Dermis blood vessel endothelial cell (primary cell): ENCODE measurements at places on chromosomes 2 and 18. TPM values are rescaled to one million over a fixed set of nuclear protein-coding genes. Genes with fewer than 3 reads are reported as not detected.

DNA sequence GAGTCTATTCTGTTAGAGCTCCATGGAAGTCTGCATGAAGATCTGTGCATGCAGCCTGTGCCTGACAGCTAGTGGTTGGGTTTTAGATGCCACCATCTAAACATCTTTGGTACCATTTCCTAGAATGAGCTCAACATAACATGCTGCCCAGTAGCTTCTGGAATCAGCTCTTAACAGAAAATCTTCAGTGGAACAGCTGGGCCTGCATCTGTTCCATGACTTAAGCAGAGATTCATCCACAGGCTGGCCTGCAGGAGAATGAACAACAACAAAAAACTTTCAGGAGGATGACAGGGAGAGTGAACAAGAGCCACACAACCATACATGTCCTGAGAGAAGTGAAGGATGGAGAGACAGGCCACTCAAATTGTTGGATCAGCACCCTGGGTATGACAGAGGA lies 316.6 kb downstream of the RDH14 start:
- DNase-seq, result no peak

ATP6V1C2 gene
- 0.14 and 0.17 TPM in 2 replicates for total RNA-seq

- no peak for DNase-seq
These were observed 565.2 kb upstream of the PKDCC start for GRCh38 chr2:41482659-41483058.

- DNase-seq, result no peak
These were observed 8.0 kb downstream of the ZNF516 start for GRCh38 chr18:76487070-76487469.

CPS1 gene
- total RNA-seq, result 0.42 and 0.85 TPM in 2 replicates

DNA sequence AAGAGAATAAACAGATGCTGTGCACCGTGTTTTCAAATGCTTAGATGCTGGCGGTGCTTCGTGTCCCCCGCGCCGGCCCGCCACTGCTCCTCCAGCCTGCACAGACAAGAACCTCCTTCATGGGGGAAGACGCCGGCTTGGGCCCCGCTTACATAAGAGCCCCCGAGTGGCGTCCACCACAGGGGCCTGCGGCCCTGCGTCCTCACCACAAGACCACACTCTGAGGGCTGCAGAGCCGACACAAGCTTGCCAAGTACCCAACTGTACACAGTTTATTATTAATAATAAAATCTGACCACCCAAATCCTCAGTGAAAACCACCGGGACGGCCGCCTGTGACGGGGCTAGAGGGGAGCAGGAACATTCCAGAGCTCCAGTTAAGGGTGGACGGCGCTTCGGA lies 232.2 kb downstream of the HDAC4 start:
- no peak for DNase-seq

CCDC68 gene
- total RNA-seq, result 1.2 and 2.1 TPM in 2 replicates

- DNase-seq, result no peak
These were observed 45.9 kb upstream of the ASAP2 start for GRCh38 chr2:9160732-9161131.

ABCA12 gene
- under 0.01 and 0.33 TPM in 2 replicates for total RNA-seq

- no peak for DNase-seq
These were observed 289.6 kb upstream of the RAB6C start for GRCh38 chr2:129689653-129690448.

DNA sequence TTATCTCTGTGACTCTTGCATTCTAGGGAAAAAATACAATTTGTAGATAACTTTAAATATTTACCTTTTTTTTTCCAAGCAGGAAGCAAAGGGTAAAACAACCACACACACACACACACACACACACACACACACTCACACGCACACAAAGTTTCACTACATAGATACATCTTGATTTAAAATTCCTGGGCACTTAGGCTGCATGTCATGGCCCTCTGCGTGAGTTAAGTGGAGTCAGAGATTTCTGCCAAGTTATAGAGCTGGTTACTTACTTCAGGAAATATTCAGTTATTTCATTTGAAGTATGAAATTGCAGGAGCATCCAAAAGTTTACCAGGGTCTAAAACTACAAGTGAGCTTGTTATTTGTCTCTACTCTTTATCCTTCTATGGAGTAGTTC lies 612.0 kb downstream of the IRS1 start:
- DNase-seq, result no peak

DNA sequence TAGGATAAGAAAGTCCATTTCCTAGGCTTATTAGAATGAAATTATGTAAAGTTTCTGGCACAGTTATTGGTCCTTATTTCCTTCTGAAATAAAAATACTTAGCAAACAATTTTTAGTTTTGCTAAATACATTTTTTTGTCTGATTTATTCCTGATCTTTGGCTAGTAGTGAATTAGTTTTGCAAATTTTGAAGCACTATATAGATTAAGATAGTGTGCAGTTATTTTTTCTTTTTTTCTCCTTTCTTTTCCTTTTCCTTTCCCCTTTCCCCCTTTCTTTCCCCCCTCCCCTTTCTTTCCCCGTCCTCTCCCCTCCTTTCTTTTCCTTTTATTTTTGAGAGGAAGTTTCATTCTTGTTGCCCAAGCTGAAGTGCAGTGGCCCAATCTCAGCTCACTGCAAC lies 59.7 kb downstream of the BIRC6 start:
- no peak for DNase-seq

DNA sequence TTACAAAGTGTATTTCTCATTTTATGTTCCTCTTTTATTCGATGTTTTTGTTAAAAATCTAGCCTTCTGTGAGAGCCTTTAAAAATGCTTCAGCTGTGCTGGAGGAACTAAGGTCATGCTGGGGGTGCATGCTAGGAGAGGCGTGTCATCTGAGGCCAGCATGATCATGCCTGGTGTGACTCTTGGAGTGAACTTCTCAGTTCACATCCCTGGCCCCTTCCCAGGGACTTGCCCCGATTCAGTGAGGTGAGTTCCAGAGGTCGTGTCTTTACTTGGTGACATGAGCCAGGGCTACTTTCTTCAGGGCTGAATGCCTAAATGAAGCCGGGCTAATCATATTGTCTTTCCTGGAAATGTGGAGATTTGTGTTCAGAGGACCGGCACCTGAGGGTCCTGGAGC lies 264.9 kb downstream of the MREG start:
- DNase-seq, result no peak

RGPD3 gene
- 0.33 and 0.51 TPM in 2 replicates for total RNA-seq

DNA sequence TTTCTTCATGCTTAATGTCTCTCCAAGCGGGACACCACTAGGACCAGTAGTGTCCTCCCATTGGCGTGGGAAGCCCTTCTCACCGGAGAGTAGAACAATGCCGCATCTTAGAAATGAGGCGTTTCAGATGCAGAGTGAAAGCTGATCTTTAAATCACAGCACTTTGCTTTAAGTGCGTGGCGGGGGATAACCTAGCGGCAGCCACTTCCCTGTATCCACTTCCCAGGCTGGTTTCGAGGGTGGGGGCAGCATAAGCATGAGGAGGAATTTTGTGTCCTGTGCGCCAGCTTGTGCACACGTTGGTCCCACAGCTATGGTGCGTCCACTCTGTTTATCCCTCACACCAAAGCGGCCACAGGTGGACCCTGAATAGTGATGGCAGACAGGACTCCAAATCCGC lies 63.1 kb downstream of the MBP start:
- DNase-seq, result no peak

DNA sequence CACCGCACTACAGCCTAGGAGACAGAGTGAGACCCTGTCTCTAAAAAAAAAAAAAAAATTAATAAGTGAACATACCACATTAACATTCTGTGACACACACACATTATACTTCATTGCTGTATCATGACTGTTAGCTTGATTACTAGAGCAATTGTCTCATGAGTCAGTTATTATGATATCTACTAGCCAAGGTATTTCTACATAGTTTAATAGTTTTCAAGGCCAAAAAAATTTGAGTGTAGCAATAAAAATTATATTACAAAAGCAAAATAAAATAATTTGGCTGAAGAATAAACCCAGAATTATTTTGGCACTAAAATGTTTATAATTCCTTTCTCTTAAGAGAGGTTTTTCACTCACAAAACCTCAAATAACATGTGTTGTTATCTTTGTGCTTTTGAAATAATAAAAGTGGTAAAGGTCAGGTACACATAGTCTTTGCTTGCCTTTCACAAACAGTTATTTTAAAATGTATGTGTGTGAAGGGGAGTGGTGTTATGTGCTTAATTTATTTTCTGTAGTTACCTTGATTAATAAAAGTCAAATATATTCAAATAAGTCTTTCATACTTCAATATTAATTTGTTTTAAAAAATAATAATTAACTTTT lies 136.9 kb upstream of the SPOPL start:
- no peak for DNase-seq

GRCh38 chr18:23284629-23285028 lies 149.3 kb downstream of the CABLES1 start:
- no peak for DNase-seq

DNA sequence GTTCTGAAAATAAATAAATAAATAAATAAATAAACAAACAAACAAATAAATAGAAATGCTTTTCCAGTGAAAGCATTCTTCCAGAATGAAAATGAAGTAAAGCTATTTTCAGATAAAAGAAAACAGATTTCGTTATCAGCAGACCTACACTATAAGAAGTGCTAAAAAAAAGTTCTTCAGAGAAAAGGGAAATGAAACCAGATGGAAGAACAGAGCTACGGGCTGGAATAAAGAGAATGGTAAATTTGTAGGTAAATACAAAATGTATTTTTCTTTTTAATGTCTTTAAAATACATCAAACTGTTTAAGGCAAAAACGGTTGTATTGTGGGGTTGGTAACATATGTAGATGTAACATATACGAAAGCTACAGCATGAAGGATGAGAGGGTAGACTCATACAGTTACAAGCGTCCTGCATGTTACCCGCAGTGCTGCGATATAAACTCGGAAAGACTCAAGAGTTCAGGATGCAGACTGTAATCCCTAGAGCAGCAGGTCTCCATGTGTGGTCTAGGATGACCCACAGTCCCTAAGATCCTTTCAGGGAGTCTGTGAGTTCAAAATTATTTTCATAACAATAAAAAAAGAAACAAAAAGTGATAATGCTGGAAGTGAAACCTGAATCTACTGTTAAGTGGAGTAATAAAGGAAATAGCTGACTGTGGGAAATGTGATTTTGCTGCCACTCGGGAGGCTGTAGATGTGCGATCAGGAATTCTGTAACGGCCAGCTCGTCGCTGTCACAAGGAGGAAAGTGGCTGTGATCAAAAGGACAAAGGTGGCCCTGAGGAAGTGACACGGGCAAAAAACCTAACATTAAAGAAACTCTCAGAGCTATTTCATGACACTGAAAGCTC lies 5.3 kb upstream of the RAB12 start:
- no peak for DNase-seq

- DNase-seq, result no peak
These were observed 102.6 kb downstream of the ANKRD44 start for GRCh38 chr2:197208024-197208423.

C2orf66 gene
- total RNA-seq, result under 0.01 and 0.14 TPM in 2 replicates

ROCK1 gene
- 41.9 and 53.0 TPM in 2 replicates for total RNA-seq

DNA sequence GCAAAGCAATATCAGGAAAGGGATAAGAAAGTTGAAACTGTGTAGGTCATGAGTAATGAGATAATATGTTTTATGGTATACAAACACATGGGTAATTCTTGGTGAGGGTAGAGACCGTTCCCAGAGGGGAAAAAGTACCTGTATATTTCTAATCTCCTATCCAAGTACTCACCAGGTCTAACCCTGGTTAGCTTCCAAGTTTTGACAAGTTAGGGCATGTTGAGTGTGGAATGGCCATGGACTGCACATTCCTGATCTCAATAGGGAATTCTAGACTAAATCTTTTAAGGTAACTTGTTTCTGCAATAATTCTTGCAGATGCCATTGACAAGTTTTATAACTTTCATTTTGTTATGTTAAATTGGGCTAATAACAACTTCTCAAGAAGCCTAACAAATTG lies 216.6 kb downstream of the SPAG16 start:
- DNase-seq, result no peak

DNA sequence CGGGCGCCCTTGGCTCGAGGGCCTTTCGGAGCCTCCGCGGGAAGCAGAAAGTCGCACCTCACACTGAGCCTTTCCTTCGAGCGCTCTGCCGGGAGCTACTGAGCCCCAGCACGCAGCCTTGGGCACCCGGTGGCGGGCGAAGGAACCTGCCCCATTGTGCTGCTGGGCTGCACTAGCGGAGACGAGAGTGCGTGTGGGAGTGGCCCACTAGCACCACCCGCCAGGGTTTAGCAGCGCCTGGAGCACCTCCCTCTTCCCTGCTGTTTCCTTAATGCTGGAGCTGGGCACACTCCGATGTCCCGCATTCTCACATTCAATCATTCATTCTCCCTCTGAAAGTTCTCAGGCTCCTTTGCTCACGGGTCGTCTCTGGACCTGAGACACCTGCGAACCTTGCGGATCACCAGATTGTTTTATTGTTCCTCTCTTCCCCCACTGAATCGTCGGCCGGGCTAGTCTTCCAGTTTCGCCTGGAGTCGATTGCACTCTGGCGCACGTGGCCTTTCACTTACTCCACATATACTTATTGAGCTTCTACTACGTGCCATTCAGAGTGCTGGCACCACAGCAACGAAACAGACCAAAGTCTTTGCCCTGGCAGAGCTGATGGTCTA lies 8.5 kb upstream of the PAX3 start:
- no peak for DNase-seq

DNA sequence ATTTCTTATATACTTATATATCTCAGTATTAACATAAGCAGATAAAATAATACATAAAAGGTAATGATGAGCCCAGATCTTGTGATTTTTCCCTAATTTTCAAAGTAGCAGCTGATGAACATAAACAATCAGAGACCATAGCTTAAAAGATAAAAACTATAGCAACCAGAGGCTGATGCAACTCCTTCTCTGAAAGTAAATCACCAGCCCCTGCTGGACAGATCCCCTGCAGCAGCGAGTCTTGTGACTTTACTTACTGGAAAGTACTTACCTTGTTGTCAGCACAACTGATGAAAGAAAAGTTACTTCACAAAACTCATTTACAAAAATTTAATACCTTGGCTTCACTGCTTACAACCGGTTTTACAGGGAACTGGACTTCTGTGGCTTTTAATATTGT lies 67.3 kb downstream of the GORASP2 start:
- DNase-seq, result no peak

DNA sequence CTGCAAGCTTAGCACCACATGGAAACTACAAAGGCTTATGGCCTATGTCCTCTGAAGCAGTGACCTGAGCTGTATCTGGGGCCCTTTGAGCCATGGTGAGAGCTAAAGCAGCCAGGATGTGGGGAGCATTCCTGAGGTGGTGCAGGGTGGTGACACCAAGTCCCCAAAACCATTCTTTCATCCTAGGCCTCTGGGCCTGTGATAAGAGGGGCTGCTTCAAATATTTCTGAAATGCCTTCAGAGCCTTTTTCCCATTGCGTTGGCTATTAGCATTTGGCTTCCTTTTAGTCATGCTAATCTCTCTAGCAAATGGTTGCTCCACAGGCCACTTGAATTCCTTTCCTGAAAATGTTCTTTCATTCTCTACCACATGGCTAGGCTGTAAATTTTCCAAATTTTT lies 13.4 kb downstream of the CCDC150 start:
- no peak for DNase-seq

RBM43 gene
- total RNA-seq, result 2.0 and 4.2 TPM in 2 replicates

DNA sequence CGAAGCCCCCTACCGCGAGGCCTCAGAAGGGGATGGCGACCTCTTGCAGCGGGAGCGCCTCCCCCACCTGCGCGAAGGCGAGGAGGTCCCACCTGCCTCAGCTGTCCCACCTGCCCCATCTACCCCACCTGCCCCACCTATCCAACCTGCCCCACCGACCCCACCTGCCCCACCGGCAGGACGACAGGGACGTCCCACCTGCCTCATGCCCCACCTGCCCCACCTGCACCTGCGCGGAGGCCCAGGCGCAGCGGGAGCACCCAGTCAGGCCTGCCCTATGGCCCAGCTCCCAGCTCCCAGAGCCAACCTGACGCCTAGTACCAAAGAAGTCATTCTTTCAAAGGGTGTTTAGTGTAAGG lies 489.1 kb upstream of the SMIM21 start:
- DNase-seq, result no peak
